ENCODE measurements at places on chromosomes 3 and 15. TPM values are rescaled to one million over a fixed set of nuclear protein-coding genes. Genes with fewer than 3 reads are reported as not detected.

GATA2 gene
- total RNA-seq, result 0.22 TPM

CHRD gene
- total RNA-seq, result not detected

CILP gene
- not detected for total RNA-seq

ITIH1 gene
- total RNA-seq, result not detected

PLA2G4B gene
- total RNA-seq, result 6.7 TPM

HRG gene
- not detected for total RNA-seq

ARHGEF26 gene
- total RNA-seq, result not detected

TMEM40 gene
- total RNA-seq, result not detected
